ENCODE measurements at places on chromosomes 2 and 18.

- DNase-seq, result no peak
Measured at GRCh38 chr2:174072857-174073256, 107.7 kb upstream of the SP3 start.

DNA sequence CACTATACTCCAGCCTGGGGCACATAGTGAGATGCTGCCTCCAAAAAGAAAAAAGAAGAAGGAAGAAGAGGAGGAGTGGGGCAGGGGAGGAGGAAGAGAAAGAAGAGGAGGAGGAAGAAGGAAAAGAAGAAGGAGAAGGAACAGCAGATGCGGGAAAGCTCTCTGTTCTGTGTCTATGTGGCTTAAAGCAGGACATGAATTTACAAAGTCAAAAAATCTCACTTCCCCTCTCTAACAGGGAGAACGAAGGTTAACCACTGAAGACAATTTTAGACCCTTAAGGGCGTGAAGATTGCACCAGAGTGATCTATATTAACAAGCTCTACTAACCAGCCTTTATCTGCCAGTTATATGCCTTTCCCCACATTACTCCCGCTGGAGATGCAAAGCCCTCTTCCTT, 258.9 kb downstream of the METTL4 start:
- no peak for DNase-seq

GRCh38 chr18:11407940-11408339, 201.5 kb upstream of the SLC35G4 start:
- no peak for DNase-seq

- no peak for DNase-seq
Measured at GRCh38 chr2:232336981-232337720, 41.4 kb upstream of the ALPP start.

- no peak for DNase-seq
Measured at GRCh38 chr2:7411691-7412090, 494.5 kb downstream of the RNF144A start.

- no peak for DNase-seq
Measured at GRCh38 chr2:158187908-158188307, 86.2 kb downstream of the UPP2 start.

- DNase-seq, result peak; percentile 52
Measured at GRCh38 chr2:62304429-62305417, 108.8 kb downstream of the B3GNT2 start.

DNA sequence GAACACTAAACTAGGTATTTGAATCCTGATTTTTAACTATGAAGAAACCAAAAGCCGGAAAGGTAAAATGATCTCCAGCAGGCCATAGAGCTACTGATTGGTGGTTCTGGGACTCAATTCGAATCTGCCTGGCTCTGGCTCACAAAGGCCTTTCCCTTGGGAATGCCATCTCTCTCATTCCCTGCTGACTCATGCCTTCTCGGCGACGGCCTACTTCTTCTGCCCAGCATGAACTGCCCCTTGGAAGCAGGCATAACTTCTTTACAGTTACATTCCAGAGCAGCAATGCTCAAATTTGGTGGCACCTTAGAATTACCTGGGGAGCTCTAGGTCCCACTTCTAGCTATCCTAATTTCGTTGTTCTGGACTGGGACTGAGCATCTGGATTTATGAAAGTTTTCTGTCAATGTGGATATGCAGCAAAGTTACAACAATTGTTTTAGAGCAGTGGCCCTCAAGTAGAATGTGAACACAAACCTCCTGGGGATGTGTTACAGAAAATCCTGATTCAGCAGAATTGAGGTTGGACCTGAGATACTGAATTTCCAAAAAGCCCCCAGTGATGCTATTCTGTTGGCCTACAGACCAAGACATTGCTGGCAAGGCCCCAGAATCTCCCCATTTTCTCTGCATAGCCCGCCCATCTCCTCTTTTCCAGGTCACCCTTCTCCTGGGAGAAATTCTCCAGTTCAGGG, 261.1 kb downstream of the CNTNAP5 start:
- DNase-seq, result no peak

- DNase-seq, result no peak
Measured at GRCh38 chr2:205323929-205324328, 358.4 kb upstream of the NRP2 start.

- no peak for DNase-seq
Measured at GRCh38 chr2:148362144-148362796, 282.3 kb upstream of the EPC2 start.

DNA sequence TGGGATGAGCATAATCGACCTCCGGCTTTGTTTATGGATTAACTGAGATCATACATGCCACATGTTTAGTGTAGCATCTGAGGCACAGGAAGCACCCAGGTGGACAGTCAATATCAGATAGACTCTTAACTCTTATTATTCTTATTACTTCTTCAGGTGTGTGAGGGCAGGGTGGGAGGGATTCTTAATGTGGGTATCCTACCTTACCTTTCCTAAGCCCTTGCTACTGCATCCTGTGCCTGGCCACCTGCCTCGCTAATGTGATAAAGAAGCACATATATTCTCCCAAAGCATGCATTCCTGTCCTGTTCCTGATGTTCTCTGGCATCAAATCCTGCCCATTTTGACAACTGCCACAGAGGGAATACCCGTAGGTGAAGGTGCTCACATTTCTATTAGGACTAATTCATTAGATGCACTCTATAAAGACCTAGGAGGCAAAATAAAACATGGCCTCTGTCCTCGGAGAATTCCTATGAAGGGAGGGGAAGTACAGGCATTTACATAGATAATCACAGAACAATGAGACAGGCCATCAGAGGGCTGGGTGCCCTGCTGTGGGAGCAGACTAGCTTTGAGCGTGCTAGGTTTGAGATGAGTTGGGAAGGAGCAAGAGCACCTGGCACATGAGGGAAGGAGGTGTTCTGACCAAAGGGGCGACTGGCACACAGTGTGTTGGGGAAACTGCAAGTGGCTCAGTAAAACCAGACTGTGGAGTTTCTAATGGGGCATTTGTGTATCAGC, 19.5 kb upstream of the CELF4 start:
- no peak for DNase-seq

- no peak for DNase-seq
Measured at GRCh38 chr2:68906716-68907115, 35.5 kb upstream of the BMP10 start.

DNA sequence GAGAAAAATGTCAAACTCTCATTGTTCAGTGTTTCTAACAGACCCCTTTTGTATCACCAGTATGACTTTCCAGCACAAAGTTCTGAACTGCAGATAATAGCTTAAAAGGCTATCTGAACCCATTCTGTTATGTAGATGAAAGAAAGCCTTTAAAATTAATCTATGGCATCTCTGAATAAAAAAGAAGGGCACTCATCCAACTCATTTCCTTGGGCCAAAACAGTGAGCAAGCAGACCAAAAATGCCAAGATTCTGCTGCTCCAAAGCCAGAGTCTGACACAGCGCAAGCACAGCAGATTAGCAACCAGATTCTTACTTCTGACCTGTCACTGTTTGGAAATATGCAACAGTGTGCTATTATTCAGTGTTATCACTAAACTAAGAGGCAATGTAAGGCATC, 22.6 kb upstream of the ITGA6 start:
- no peak for DNase-seq

GRCh38 chr2:102929721-102930120, 167.9 kb downstream of the TMEM182 start:
- no peak for DNase-seq

All from stimulated activated CD8-positive, alpha-beta memory T cell treated with anti-CD3 and anti-CD28 coated beads, Interleukin-4, amount 100 ng/mL, for 24 hours (primary cell).